Glomerular endothelial cell (primary cell): ENCODE measurements at places on chromosomes 2 and 18. TPM values are rescaled to one million over a fixed set of nuclear protein-coding genes. Genes with fewer than 3 reads are reported as not detected.
A peak's percentile ranks its signal among the peaks of the same experiment; 100 is the strongest.

The OXER1 gene
- not detected in 2 replicates for total RNA-seq

DNA sequence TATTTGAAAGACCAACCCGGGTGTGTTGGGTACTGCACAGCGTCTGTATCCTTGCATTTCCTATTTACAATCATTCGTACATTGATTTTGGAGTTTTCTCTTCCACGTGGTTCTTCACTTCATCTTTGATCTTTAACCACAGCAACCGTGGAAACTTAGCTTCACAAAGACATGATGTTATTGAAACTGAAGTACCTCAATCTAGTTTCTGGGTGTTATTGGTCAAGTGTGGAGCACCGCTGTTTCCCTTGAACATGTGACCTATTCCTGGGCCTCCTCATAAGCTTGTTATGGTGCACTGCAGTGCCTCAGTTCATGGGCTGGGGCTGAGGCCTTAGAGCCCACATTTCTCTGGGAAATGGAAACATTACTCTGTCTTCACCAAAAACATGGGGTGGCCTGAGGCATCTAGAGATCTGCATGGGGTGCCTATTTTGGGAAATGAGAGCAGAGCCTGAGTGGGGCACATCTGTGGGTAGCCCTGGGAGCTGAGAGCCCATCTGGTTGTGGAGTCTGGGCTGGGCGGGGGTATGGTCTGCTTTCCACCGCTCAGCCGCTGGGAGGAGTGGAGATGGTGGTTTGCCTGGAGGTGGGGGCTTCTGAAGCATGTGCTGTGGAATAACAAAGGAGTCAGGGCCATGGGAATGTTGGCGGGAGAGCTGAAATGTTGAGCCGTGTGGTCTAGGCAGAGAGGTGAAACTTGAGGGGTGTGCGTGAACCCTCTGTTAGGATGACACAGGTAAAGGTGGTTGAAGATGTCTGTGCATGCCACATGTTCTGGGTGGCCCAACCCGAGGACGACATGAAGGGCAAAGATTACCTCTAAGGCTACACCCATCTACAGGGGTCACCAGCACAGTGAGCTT is 37.4 kb downstream of the ZNF236 start:
- no peak for DNase-seq

GRCh38 chr2:60148716-60149115 is 404.7 kb downstream of the BCL11A start:
- no peak for DNase-seq

The RAX gene
- total RNA-seq: not detected in 2 replicates

DNA sequence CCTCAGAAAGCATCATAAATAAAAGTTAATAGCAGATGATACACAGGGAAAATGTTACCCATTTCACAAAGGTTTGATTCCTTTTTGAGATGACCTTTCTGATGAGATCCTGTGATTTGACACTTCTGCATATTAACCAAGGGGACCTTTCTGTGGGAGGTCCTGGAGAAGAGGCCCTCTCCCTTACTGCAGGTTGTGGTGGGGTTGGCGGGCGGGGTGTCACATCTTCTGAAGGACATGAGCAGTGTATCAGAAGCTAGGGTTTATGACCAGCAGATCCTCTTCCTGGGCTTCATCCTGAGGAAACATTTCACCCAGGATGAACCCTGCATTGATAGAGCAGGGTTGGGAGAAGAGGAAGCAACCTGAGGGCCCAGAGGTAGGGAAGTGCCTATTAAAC is 37.2 kb upstream of the SCLY start:
- no peak for DNase-seq

- no peak for DNase-seq
Measured at GRCh38 chr2:221555494-221555846, 16.6 kb downstream of the EPHA4 start.

DNA sequence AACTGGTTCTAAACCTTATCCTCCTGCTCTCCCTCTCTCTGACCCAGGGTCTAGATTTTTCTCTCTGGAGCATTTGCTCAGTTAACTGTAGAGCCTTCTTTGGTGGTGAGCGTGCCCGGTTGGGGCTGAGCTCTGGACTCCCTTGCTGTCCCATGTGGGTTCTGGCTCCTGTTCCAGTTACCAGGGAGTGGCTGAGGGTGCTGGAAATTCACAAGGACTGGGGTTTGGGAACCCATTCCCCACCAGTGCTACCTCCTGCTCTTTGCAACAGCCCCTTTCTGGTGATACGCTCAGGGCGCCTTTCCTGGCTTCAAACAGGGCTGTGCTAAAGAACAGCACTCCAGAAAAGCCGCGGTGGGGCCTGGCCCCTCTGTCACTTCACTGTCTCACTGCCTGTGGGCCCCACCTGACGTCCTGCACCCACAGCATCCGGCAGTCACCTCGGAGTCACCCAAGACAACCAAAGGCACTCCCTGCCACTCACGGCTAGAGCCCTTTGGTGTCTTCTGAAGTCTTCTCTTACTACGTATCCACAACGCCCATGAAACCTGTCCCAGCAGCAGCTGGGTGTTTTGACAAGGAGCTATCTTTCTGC is 41.3 kb downstream of the CAPN13 start:
- DNase-seq: no peak

The SCG2 gene
- total RNA-seq: 0.29 and 0.34 TPM in 2 replicates

The RGPD4 gene
- total RNA-seq: not detected in 2 replicates

GRCh38 chr2:120536141-120536540 is 190.2 kb downstream of the INHBB start:
- DNase-seq: no peak

DNA sequence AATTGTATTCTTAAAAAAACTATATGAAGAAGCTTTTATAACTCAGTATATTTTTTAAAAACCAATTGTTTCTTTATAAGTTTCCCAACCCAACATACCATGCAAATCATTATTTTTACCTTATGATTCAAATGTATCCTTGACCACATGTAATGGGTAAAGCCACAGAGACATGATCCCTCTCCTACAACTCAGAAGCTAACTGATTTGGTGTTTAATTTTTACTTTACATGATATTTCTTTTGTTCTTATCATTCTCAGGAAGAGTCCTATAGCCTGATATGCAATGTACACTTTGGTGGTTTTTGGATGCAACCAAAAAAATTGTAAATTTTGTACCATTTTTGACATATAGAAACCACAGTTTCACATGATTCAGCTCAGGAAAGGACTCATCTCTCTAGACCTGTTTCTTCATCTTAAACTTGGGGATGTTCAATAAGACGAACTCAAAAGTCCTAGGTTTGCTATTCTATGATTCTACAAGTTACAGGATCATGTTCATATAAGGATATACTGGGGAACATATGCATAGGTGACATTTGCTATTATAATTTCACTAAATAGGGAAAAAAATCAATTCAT is 85.2 kb upstream of the RBBP8 start:
- DNase-seq: no peak

GRCh38 chr18:58135701-58136331 is 91.8 kb downstream of the NEDD4L start:
- peak; percentile 50 for DNase-seq

GRCh38 chr2:84631047-84631446 is 114.7 kb downstream of the DNAH6 start:
- DNase-seq: no peak

The ZNF516 gene
- total RNA-seq: 22.4 and 26.8 TPM in 2 replicates

DNA sequence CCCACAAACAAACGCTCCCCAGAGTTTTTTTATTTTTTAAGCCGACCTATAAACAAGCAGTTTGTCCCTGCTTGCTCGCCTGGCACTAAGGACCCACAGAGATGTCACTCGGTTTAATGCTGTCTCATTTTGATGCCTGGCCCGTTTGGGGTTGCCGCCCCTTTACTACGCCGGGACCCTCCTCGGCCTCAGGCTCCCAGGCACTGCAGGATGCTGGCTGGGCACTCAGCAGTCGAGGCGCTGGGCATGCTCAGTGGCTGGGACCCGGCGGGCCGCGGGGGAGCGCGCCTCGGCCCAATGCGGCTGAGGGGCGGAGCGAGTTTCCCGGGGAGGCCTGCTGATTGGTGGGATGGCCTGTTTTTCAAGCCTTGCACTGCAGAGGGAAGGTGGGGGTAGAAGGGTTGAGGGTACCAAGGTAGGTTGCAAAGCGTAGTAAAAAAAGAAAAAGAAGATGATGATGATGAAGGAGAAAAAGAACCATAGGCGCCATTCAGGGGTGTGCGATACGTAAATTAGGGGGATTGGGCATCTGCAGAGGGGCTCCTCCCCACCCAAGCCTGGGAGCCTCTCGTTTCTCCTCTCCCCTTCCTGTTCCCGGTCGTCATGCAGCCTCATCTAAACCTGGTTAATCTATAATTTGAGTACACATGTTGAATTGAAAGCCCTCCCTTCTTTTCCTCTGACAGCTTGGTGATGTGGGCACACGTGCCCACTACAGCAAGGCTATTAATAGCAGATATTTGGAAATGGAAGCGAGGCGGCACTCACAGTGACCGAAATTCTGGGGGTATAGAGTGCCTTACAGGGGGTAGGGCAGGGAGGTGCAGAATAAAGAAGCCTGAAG is 1.5 kb upstream of the IRS1 start:
- DNase-seq: no peak

- no peak for DNase-seq
Measured at GRCh38 chr2:120704696-120705095, 31.0 kb upstream of the GLI2 start.

DNA sequence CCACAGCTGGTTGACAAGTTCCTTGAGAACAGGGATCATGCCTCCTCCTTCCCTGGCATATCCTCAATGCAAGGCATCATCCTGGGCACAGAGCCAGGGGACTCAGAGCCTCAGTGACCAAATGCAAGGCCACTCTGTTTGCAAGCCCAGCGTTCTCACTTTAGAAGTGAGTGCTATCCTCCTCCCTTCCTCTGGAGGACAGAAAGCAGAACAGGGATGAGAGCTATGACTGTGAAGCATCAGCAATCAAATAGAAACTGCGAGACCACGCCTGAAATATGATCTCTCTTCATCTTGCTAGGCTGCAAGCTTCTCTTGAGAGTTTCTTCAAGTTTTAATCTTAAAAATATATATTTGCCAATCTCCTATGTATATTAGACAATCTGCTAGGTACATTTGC is 119.8 kb downstream of the LRATD1 start:
- no peak for DNase-seq
